ENCODE measurements at places on chromosomes 7 and 10.

DNA sequence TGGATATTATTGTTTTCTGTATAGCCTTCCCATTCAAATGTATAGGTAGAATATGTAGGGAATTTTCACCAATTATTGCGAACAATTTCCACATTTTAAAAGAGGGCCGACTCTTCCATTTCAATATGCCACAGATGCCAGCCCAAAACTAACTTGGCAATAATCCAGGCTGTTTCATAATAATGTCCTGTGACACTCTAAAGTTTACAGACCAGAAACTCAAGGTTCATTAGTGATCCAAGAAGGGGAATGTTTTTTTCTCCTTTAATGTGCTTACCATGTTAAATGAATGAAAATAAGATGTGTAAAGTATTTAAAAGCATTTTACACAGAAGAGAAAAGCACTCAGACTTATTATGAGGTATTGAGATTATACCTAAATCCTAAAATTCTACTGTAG is 63.0 kb upstream of the FAM3C start:
- no peak for DNase-seq

- DNase-seq, result no peak
Observed at GRCh38 chr7:47039089-47039648, 542.7 kb downstream of the TNS3 start.

DNA sequence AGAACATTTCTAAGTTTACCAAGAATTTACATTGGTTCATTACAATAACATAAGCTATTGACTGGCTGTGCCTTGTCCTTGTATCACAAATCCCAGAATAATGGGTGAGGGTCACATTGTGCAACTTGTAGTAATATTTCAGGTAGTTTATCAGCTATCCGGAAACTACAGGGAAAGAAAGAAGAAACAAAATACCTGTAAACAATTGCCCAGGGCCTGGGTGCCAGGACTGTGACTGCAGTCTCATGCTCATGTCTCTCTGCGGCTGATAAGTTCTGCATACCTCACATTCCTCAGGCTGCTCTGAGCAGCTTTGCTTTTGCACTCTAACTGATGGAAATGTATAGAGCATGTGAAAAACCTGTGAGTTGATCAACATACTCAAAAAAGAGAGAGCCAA is 131.8 kb upstream of the TRIM24 start:
- no peak for DNase-seq

- DNase-seq, result no peak
Observed at GRCh38 chr7:88002617-88003016, 68.6 kb downstream of the ADAM22 start.

DNA sequence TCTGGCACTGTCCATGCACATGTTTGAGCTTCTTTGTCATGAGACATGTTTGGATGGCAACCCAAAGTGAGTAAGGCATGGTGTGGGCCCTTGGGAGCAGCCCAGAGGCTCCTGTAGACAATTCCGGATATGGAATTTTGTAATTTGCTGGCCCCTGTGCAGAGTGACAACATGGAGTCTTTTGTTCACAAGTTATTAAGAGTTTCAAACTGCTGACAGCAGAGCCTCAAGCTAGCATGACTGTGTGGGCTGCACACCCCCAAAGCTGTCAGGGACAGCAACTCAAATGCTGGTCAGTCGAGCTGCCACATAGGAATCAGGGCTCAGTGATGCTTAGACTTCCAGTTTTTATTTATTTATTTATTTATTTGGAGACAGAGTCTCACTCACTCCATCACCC is 7.0 kb upstream of the MYL7 start:
- DNase-seq, result no peak

DNA sequence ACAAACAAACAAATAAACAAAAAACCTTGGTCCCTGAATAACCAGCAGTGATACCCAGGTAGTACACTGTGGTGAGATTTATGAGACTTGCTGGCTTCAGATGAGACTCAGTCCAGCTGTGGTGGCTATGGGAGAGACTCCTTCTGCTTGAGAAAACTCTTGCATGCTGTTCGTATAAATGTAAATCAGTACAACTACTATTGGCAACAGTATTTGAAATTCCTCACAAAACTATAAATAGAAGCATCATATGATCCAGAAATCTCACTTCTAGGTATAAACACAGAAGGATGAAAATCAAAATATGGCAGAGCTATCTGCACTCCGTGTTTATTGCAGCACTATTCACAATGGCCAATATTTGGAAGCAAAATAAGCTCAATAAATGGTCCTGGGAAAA is 692.1 kb downstream of the PCDH15 start:
- DNase-seq, result no peak

DNA sequence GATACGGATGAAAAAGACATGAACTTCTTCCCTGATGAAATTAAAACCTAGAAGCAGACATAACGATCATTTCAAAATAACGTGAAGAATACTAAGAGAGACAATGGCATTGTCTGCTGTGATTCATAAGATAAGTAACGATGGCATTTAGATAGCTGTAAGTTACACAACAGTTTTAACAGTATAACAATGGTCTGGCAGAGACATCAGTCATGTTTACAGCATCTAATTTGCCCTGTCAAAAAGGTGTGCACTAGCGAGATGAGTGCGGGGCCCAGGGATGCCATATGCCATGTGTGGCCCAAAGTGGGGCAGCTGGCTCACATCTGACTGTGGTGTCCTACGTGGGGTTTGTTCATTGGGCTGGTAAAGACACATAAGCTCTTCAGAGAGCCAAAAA is 55.7 kb upstream of the RHEB start:
- no peak for DNase-seq
